ENCODE measurements at places on chromosomes 11 and 22. TPM values are rescaled to one million over a fixed set of nuclear protein-coding genes. Genes with fewer than 3 reads are reported as not detected.

POLD3 gene
- 9.5 TPM for polyA plus RNA-seq

GNAZ gene
- polyA plus RNA-seq: 7.8 TPM

PLAAT5 gene
- 27.7 TPM for polyA plus RNA-seq

GAB4 gene
- not detected for polyA plus RNA-seq

ADORA2A gene
- 0.90 TPM for polyA plus RNA-seq

TPP1 gene
- 39.9 TPM for polyA plus RNA-seq

MMP12 gene
- 0.19 TPM for polyA plus RNA-seq

SUSD2 gene
- 9.3 TPM for polyA plus RNA-seq
